ENCODE measurements at places on chromosomes 2 and 18. TPM values are rescaled to one million over a fixed set of nuclear protein-coding genes. Genes with fewer than 3 reads are reported as not detected.

The PFN4 gene
- polyA plus RNA-seq: not detected

The TANC1 gene
- polyA plus RNA-seq: 0.06 TPM

- DNase-seq: no peak
Observed at GRCh38 chr18:28048612-28049011, 128.3 kb downstream of the CDH2 start.

The TLX2 gene
- polyA plus RNA-seq: 0.14 TPM

DNA sequence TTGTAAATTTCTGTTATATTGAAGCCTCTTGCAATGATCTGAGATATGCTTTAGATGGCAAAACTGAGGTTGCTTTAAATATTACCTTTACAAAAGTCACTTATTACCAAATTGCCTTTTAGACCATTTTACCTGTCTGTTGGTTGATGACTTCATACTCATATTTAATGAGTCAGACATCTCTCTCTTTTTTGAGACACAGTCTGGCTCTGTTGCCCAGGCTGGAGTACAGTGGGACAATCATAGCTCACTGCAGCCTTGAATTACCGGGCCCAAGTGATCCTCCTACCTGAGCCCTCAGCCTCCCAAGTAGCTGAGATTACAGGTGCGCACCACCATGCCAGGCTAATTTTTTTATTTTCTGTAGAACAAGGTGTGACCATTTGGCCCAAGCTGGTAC, 11.5 kb upstream of the PPP4R3B start:
- DNase-seq: no peak

The SFXN5 gene
- polyA plus RNA-seq: 1.4 TPM

GRCh38 chr2:130796290-130796689, 40.4 kb upstream of the ARHGEF4 start:
- DNase-seq: no peak

DNA sequence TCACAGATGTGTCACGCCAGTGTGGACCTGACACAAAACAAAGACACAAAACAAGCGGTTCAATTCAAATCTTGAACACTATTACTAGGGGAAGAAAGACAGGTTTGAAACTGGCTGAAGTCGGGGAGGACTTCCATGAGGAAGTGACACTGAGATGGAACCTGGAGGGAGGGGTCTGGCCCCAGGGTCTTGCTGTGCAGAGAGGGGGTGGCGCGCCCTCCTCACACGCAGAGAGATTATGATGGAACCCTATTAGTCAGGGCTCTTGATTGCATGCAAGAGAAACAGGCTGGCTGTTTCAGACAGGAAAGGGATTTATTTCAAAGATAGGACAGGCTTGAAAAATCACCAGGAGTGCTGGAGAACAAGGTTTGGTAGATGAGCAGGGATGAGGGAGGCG, 363.6 kb upstream of the HS6ST1 start:
- DNase-seq: no peak

Measured in CD4-positive, CD25-positive, alpha-beta regulatory T cell (primary cell).